ENCODE measurements at places on chromosomes 1 and 21.

GRCh38 chr1:19096036-19096833 is 113.8 kb downstream of the UBR4 start:
- DNase-seq: no peak

GRCh38 chr1:61436016-61436415 is 288.9 kb downstream of the TM2D1 start:
- no peak for DNase-seq

DNA sequence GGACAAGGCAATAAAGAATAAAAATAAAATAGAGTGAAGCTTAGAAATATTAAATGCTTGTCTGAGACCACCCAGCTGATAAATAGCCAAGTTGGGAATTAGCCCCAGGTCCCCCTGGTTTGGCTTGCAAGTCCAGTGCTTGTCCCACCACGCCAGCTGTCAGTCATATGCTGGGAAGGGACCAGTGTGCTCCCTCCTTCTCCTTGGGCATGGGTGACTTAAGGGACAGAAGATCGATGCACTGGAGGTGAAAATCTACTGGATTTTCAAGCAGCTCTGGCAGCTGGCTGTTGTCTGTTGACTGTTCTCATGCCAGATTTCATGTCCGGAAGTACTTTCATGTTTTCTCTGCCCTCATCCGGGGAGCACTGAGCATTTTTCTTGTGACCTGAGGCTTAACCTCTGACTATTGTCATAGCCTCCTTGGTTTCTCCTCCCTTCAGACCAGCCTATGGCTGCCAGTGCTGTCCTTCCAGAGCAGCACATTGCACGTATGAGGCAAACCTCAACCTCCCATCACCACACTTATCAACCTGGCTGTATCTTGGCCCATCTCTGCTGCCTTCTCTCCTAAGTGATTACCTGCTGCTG is 12.4 kb downstream of the LMOD1 start:
- DNase-seq: no peak

DNA sequence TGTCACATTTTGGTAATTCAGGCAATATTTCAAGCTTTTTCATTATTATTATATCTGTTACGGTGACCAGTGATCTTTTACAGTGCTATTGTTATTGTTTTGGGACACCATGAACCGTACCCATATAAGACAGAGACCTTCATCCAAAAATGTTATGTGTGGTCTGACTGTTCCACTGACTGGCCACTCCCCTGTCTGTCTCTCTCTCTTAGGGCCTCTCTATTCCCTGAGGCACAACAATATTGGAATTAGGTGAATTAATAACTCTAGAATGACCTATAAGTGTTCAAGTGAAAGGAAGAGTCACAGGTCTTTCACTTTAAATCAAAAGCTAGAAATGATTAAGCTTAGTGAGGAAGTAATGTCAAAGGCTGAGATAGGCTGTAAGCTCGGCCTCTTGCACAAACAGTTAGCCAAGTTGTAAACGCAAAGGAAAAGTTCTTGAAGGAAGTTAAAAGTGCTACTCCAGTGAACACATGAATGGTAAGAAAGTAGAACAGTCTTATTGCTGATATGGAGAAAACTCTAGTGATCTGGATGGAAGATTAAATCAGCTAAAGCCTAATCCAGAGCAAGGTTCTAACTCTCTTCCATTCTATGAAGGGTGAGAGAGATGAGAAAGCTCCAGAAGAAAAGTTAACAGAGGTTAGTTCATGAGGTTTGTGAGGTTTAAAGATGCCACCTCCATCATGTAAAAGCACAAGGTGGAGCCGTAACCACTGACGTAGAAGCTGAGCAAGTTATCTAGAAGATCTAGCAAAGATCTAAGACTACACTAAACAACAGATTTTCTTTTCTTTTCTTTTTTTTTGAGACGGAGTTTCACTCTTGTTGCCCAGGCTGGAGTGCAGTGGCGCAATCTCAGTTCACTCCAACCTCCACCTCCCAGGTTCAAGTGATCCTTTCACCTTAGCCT is 19.7 kb upstream of the DIPK1A start:
- DNase-seq: no peak

DNA sequence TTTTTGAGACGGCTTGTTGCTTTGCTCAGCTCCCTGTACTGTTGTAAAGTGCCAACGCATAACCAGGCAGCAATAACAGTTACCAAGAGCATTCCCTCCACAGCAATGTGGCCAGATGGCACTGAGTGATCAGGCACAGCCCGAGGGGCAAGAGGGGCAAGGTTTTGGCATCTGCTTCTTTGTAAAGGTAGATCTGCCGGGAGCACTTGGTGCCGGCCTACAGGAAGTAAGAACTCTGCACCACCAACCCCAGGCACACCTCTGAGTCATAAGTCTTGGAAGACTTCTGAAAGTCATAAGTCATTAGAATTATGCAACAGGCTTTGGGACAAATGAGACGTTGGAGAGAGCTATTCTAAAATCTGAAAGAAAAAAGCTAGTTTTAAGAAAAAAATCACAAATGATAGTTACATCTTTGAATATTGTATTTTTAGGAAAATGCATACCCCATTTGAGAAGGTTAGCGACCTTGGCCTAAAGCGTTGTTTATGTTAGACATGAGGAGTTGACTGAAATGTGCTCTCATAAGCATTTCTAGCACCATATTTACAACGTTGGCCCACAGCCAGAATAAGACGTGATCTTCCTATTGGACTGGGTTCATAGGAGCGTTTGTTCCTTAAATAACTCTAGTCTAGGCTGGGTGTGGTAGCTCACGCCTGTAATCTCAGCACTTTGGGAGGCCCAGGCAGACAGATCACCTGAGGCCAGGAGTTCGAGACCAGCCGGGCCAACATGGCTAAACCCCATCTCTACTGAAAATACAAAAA is 37.7 kb upstream of the MAP10 start:
- DNase-seq: no peak

DNA sequence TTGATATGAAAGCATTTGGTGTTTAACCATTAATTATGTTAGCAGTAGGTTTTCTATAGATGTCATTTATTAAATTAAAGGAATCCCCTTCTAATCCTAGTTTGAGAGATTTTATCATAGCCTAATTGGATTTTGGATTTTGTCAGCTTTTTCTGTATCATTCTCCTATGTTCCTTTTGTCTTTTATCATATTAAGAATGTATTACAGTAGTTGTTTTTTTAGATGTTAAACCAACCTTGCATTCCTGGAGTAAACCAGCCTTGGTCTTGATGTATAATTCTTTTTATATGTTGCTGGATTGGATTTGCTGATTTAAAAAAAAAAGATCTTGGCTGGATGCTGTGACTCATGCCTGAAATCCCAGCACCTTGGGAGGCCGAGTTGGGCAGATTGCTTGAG is 5.6 kb downstream of the SETDB1 start:
- no peak for DNase-seq

GRCh38 chr1:169925505-169926482 is 32.1 kb upstream of the SCYL3 start:
- DNase-seq: no peak

DNA sequence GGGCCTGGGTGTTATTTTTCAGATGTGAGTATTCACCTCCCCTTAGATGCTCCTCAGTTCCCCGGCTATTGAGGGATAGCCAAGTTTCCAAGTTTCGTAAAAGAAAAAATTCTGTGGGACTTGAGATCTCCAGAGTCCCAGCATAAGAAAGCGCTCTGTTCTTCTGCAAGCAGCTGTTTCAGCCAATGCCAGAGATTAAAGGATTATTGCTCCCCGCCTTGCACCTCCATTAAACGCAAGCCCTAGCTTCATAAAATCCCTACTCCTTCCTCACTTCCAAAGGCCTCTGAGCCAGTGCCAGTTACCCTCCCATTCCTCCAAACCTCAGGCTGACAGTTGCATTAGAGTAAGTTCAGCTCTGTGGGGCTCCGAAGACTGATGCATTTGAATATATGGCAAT is 56.4 kb downstream of the CHIA start:
- DNase-seq: no peak

GRCh38 chr1:181126871-181127587 is 38.5 kb downstream of the IER5 start:
- no peak for DNase-seq

GRCh38 chr1:66642992-66643391 is 109.0 kb downstream of the SGIP1 start:
- no peak for DNase-seq

DNA sequence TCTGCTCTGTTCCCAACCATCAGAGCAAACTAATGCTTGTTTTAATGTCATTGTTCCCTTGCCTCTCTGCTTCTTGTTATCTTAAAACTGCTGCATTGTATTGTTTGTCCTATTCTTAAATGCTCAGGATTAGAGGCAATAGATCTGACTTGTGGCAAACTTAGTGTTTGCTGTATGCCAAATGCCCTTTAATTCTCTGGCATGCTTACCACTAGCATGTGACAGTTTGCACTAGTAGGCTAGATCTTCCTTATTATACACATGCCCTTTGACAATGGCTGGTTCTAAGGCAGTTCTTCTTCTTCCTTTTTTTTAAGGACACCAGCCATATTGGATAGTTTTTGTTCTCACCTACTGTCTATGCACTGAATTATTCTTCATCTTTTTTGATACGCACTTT is 30.1 kb downstream of the PALMD start:
- DNase-seq: no peak

- no peak for DNase-seq
Measured at GRCh38 chr1:6294080-6294889, 33.4 kb upstream of the GPR153 start.

DNA sequence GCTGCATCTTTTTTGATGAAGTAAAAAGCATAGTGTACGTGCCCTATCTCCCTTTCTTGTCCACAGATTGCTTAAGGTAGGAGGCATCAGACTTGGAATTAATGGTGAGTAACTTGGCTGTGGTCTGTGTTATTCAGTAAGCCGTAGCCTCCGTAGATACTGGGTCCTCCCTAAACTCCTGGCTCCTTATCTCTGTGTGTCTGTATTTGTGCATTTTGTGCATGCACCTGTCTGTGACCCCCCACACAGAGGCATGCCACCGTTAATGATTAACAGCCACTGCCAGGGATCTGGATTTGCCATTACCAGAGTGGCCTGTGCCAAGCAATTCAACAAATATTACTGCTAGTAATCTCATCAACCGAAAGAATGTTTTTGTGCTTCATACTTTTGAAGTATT is 31.9 kb downstream of the MAP3K21 start:
- DNase-seq: no peak

- no peak for DNase-seq
Measured at GRCh38 chr1:186212568-186213224, 162.4 kb downstream of the TPR start.

DNA sequence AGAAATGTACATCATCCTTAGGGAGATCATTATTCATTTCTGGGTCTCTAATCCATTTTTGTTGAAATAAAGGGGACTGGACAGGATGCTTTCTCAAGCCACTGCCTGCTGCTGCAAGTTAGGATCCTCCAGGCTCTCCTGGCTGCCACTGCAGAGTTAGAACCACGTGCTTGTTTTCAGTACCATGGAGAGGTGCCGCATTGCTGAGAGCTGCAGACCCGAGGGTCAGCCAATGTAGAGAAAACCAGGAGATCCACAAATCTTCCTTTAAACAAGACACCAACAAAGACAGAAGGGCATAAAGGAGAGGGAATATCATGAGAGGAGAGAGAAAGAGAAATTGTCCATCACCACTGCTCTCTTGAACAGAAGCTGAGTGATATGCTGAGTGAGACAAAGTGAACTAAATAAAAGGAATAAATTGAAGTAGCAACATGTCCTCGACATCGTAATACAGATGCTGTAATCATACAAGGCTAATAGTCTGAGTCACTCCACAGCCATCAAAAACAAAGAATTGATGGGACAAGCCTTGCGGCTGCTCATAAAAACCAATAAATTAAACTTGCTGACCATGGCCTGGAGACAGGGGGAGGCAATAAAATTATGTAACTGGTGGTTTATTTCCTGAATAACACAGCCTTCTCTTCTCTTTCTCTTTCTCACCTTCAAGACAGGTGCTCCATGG is 255.7 kb downstream of the OMA1 start:
- no peak for DNase-seq

GRCh38 chr21:44890338-44890931 is 16.9 kb upstream of the PTTG1IP start:
- DNase-seq: no peak

DNA sequence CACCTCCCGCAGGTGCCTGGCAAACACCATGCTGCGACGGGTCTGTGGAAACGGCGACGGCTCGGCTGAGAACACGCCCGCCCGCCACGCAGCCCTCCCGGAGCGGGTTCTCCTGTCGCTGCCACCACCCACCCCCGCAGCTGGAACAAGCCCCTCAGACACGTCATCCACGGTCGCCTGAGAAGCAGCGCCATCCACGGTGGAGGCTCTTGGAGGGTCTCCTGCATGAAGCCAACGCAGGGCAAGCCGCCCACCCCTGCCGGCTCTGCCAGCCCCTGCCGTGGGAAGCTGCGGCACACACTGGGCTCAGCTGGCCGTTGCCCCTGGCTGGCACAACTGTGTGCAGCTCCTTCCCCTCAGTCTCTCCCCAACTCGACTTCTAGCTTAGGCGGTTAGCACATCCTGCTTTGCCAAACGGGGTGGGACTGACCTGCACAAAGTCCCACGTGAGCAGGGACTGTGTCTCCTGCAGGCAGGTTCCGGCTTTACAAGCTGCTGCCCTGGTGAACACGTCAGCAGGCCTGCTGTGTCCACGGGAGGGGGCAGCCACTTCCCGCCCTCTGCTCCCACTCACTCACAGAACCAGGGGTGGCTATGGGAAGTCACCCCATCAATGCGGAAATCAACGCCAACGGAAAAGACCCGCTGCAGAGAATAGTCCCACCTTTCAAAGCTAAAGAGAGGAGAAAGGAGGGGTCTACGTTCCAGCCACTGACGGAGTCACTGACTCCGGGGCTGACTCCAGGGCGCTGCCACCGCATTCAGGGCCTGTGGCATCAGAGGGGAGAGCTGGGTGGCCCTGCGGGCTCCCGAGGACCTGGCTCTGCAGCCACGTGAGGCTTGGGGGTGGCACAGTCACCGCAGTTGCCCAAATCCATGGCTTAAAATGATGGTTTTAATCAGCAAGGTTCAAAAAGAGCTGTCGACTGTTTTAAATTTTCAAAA is 10.3 kb downstream of the POFUT2 start:
- no peak for DNase-seq

- no peak for DNase-seq
Measured at GRCh38 chr1:3015269-3015635, 6.0 kb upstream of the ACTRT2 start.

DNA sequence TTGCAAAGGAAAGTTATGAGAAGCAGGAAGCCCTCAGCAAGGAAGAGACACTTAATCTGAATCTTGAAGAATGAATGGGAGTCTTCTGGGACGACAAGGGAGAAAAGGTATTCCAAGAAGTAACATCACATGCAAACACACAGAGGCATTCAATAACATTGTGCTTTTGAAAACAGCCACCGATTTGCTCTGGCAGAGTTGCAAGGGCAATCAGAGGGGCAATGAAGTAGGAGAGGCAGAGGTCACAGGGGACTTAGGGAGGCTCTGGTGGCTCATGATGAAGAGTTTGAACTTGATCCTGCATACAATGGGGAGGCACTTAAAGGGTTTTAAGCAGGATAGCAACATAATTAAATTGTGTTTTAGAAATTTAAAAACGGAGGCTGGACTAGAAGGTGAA is 107.7 kb downstream of the DDX20 start:
- no peak for DNase-seq

GRCh38 chr1:234758851-234759250 is 148.9 kb upstream of the IRF2BP2 start:
- DNase-seq: no peak

Data from stimulated activated CD4-positive, alpha-beta T cell treated with anti-CD3 and anti-CD28 coated beads, TNF-alpha, amount 100 ng/mL, for 48 hours (primary cell).